ENCODE measurements at places on chromosomes 13 and 19. TPM values are rescaled to one million over a fixed set of nuclear protein-coding genes. Genes with fewer than 3 reads are reported as not detected.

GRCh38 chr13:100633461-100633860 is 41.1 kb downstream of the TMTC4 start:
- DNase-seq = no peak

The SLITRK6 gene
- not detected for total RNA-seq

DNA sequence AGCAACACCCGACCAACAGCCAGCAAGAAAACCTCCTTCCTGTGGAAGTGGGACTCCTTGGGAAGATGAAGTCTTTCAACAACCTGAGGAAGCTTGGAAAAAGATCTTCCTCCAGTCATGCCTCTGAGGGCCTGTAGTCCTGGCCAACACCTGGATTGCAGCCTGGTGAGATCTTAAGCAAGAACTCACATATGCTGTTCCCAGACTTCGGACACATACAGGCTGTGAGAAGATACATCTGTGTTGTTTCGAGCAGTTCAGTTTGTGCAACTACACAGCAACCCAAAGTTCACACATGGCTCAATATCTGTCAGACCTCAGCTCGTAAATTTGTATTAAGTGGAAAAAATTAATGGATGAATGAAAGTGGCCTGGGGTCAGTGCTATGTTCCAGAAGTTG is 65.1 kb upstream of the UBAC2 start:
- DNase-seq = no peak

DNA sequence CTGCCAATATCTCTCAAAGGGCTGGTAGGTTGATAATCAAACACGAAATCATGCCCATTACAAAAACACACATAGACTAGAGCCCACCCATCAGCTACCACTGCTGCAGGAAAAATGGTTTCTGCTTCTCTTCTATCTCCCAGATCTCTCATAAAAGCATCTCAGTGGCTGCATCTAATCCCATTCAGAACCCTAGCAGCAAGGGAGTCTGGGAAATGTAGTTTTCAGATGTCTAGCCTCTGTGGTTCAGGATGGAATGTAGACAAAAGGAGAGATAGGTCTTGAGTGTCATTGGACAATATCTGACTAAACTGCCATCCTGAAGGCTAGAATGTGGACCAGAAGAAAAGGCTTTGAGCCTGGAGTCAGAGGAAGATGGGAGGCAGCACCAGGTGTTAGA is 32.1 kb downstream of the RDH8 start:
- no peak for DNase-seq

DNA sequence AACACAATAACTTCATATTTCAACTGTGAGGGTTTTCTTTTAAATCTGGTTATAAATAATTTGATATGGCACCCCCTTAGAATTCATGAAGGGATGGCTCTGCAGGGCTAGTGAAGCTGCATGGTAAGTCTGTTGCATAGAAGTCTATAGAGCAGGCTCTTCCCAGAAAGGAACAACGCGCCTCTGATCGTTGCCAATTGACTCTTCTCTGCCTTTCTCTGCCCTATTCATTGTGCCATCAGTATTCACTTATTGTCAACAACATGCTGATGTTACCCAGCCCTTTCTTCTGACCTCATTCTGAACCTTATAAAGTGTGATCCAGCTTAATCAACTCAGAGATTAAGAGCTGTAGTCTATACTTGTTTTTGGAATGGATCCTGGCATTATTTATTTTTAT is 16.3 kb upstream of the DCT start:
- no peak for DNase-seq

DNA sequence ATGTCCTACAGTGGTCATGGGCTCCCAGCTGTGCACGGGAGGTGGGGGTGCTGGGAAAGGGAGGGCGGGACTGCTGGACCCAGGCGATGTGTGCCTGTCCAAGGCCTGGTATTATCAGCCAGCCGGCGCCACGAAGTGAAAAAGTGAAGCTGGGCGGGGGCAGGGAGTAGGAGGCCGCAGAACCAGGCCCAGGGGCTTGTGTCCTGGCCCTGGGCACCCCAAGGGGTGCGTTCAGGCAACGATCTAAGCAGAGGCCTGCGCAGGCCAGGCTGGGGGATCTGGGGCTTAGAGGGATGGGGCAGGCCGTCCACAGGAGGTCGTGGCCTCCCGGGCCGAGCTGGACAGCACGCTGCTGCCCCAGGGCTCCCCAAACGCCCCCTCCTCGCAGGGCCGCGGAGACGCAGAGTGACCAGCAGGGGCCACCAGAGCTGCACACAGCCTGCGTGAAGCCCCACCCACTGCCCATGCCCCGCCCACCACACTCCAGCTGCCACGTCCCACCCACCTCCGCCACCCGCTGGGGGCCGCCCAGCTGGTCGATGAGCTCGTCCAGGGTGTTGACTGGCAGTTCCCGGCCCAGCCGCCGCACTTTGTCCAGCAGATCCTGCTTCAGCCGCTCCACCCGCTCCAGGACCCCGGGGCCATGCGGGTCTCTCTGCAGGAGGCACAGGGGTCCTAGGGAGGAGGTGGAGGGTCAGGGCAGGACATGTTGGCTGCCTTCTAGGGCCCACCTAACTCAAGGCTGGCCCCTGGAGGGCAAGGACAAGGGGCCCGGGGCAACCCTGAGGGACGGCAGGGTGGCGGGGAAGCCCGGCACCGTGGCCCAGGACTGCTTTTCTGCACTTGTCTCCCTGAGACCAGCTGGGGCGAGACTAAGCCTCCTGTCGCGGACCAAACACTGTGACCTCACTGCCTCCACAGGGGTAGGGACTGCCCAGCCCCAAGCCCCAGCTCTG is 9.5 kb downstream of the GPX4 start:
- DNase-seq = no peak

The CALR3 gene
- total RNA-seq = not detected

The KLK15 gene
- not detected for total RNA-seq

- DNase-seq = no peak
Measured at GRCh38 chr13:109821103-109821502, 34.7 kb upstream of the IRS2 start.

The ZNF611 gene
- 12.8 TPM for total RNA-seq

DNA sequence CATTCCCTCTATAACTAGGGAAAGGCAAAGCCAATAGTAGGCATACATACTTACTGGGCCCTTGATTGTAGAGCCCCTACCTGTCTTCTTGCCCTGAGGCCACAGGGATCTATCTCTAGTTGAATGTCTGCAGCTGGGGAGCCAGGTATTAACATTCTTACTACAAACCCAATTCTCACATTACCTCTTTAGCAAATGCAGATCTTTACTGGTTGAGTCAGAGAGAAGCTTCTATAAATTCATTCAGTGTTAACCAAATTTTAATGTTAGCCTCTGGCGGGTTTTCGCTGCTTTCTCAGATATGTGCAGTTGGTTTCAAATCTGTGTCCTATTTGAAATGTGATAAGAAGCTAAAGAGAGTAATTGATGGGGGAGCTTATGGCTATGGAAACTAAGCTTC is 43.2 kb downstream of the SERTM1 start:
- DNase-seq = no peak

DNA sequence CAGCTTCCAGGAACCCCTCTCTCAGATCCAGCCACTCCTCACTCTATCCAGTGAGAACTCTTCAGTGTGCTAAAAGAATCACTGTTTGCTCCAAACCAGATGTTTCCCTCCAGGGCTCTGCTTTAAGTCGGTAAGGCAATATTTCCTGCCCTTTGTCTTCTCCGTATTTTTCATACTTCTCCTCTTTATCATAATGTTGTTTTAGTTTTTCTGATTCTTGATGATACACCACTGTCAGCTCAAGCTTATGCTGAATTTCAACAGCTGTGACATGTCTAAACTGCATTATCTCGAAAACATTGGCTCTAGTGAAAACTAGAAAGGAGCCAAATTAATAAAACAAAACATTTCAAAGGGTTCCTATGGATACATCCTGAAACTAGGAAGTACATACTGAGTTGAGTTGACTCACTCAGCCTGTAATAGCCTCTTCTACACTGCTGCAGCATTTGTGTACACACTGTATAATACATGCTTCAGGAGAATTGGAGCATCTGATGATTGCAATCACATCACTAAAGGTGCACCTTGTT is 39.8 kb downstream of the GPR180 start:
- DNase-seq = peak; percentile 60

DNA sequence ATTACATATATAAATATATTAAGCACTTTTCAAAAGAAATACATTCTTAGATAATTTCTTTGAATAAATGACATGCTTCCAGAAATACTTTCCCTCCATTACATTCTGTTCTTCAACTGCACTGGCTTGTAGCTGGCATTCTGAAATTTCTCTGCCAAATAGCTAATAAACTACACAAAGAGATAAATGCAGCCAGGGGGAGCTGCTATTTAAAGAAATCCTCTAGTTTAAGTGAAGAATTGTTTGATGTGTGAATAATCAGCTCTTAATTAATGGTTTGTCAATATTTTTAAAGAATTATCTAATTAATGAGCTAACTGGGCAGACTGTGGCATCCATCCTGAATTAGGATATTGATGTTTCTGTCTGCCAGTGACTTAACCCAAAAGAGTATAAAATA is 30.7 kb downstream of the SLC7A1 start:
- DNase-seq = no peak

- DNase-seq = peak; percentile 73
Measured at GRCh38 chr19:46542428-46543230, 47.0 kb upstream of the PNMA8B start.

- no peak for DNase-seq
Measured at GRCh38 chr19:51796195-51796679, 1.3 kb downstream of the FPR3 start.

DNA sequence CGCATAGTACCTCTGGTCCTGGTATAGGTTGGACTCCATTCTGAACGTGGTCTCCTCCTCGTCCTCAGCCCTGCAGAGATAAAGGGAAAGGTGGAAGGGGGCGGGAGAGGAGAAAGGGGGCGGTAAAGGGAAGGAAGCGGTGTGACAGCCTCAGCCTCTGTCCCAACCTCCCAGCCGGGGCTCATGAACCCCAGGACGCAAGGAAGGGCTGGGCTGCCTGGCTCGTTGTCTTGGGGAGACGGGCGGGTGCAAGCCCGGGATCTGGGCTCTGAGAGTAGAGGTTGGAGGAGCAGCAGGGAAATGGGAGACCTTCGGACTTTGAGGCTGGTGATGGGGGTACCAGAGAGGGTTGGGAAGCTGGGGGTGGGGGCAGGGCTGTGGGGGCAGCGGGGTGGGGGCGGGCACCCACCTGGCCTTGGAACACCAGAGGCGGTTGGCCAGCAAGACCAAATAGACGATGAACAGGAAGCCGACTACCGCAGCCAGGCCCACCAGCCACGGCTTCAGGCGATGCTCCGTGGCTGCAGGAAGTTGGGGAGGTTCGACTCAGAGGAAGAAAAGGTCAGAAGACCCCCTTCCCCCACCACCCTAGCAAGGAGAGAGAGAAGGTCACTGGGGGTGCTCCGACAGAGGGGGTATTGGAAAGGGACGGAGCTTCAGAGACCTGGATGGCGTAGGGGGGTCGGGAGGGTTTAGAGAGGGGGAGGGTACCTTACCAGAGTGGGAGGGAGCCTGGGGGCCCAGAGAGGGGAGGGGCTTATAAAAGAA is 1.7 kb downstream of the SMIM24 start:
- no peak for DNase-seq

- DNase-seq = no peak
Measured at GRCh38 chr13:26623125-26623524, 65.6 kb downstream of the WASF3 start.

The TIMM50 gene
- total RNA-seq = 64.8 TPM
